Endothelial cell of umbilical vein (primary cell): ENCODE measurements at places on chromosomes 4 and X.
A peak's percentile ranks its signal among the peaks of the same experiment; 100 is the strongest.

GRCh38 chr4:144584428-144584827 is 61.5 kb upstream of the HHIP start:
- DNase-seq = peak; percentile 44

- no peak for DNase-seq
Measured at GRCh38 chrX:141935645-141936044, 32.0 kb downstream of the MAGEC1 start.

DNA sequence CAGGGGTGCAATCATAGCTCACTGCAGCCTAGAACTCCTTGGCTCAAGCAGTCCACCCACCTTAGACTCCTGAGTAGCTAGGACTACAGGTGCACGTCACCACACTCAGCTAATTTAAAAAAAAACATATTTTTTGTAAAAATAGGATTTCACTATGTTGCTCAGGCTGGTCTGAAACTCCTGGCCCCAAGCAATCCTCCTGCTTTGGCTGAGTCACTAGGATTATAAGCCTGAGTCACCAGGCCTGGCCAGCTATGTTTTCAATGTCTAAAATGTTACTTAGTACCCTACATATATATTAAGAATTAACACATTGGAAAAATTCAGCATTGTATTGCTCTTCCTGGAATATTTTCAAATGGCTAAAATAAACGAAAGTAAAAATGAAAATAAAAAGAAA is 37.5 kb downstream of the PNPLA4 start:
- no peak for DNase-seq

GRCh38 chr4:158826057-158826456 is 57.2 kb downstream of the FNIP2 start:
- peak; percentile 30 for DNase-seq
